Cardiac atrium fibroblast (primary cell): ENCODE measurements at places on chromosomes 3 and 15. TPM values are rescaled to one million over a fixed set of nuclear protein-coding genes. Genes with fewer than 3 reads are reported as not detected.

SLC12A1 gene
- not detected in 2 replicates for total RNA-seq

RPL22L1 gene
- 193 and 318 TPM in 2 replicates for total RNA-seq

LRRC3B gene
- not detected in 2 replicates for total RNA-seq

ADPRH gene
- 1.1 and 4.5 TPM in 2 replicates for total RNA-seq

C3orf22 gene
- total RNA-seq: not detected in 2 replicates

REC114 gene
- not detected in 2 replicates for total RNA-seq

ROBO1 gene
- total RNA-seq: 21.8 and 40.3 TPM in 2 replicates

GRAMD1C gene
- total RNA-seq: 2.3 and 2.6 TPM in 2 replicates

MLF1 gene
- 4.9 and 16.8 TPM in 2 replicates for total RNA-seq

GOLGA8T gene
- total RNA-seq: not detected in 2 replicates

EFHB gene
- 0.54 TPM in 1 of 2 replicates, not detected in the other for total RNA-seq

CADM2 gene
- total RNA-seq: not detected in 2 replicates

FBN1 gene
- total RNA-seq: 911 and 1,039 TPM in 2 replicates

TIMMDC1 gene
- 45.5 and 54.1 TPM in 2 replicates for total RNA-seq

GOLGA6L10 gene
- total RNA-seq: 0.49 TPM in 1 of 2 replicates, not detected in the other

DUOXA1 gene
- not detected in 2 replicates for total RNA-seq
